ENCODE measurements at places on chromosomes 2 and 18.

GRCh38 chr2:69154106-69154505, 141.1 kb downstream of the ANTXR1 start:
- no peak for DNase-seq

GRCh38 chr18:45874491-45875184, 49.2 kb downstream of the SIGLEC15 start:
- DNase-seq, result peak; percentile 13

DNA sequence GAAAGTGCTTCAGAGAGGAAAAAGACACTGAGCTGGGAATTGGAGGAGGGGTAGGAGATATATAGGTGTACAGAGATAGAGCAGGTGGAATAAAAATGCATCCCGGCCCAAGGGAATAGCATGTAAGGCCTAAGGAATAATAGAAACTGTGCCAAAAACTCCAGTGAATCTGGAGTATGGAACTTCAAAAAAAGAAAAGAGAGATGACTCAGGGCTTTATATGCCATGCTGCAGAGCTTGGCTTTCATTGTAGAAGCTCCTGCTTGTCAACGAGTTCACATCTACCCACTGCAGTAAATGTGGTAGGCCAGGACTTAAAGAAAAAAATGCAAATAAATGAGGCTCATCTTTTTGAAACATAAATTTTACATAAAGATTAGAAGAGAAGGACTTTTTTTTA, 131.8 kb downstream of the MREG start:
- DNase-seq, result no peak

DNA sequence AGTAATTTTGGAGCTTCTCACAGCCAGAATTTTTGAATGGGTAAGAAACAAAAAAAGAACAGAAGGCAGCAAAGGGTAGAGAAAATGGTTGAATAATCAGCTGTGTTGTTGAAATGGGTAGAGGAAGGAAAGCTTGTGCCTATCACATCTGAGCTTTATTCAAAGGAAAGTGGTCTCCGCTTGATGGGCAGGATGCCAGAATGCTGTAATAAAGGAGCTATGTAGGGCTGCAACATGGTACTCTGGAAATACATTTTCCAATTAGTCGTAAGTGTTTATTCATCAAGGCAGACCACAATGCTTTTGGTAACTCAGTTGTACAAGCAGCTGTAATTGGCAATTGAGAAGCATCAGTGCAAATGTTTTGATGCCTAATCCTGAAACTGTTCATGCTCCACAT, 196.9 kb downstream of the ICOS start:
- DNase-seq, result no peak

DNA sequence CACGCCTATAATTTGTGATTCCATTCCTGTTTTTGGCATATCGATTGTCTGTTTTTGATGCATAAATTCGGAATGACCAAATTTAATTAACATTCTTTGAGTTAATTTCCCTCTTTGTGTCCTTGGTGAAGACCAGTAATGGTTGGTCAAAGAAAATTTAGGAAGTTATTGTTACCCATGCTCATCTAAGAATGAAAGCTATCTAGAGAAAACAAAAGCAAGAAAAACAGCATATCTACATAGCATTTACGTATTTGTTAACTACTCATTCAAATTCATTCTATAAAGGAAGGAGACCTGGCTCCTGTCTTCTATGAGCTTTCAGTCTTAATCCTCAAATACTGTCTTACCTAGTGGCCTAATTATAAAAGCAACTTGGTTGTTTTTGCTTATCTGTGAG, 59.2 kb upstream of the CHST9 start:
- DNase-seq, result no peak

DNA sequence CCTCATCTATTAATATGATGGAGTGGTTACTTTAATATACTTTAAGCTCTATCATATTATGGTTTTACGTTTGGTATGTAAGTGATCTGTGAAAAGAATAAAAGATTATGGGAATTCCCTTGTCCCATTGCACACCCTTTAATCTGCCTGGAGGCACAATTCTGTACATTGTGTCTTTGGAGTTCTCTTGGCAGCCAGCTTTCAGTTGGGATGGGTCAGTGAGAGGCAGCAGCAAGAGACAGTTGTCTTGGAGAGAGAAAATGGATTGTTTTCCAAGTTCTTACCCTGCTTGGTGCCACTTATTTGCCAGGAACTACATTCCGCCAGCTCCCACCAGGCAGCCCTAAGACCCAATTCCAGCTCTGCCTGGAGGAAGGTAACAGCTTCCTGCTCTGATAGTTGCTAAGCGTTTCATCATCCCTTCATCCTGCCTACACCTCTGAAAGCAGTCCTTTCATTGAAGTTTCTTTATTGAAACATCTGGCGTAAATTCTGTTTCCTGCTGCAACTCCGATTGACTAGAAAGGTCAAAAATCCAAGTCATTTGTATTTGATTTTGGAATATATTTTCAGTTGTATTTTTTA, 365.2 kb downstream of the AKAIN1 start:
- DNase-seq, result no peak

DNA sequence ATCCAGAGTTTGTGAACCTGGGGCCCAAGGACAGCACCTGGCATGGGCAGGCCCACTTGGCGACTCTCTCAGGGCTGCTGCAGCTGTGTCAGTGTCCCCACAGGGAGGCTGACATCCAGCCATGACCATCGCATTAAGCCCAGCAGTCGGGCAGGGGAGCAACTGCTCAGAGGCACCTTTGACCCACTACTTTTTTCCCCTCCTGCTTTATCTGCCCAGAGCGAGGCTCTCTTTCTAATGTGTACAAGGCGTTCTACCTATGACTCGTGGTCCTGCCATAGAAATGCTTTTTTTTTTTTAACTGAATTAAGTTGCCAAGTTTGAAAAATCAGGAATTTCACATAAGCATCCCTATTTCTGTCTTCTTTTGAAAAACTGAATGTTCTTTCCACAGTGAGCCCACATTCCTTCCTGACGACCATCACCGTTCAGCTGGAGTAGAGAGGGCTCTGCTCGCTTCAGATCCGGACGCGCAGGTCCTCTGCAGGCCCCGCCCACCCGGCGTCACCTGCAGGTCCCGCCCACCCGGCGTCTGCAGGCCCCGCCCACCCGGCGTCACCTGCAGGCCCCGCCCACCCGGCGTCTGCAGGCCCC, 403 bp upstream of the CLUL1 start:
- DNase-seq, result no peak

DNA sequence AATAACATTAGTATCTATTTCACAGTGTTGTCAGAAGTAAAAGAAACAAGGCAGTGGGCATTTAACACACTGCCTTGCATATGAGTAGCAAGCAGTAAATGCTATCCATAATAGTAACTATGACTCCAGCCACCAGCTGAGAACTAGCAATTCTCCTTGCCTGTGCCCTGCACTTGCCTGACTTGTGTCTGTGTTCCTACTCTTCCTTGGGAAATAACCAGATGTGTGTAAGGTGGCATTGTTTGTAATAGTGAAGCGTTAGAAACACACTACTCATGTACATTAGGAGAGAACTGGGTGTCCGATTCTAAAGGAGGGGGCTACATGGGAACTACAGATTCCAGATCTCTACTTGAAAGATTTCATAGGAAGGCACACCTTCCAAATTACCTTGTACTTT, 197.8 kb downstream of the STK39 start:
- DNase-seq, result no peak

DNA sequence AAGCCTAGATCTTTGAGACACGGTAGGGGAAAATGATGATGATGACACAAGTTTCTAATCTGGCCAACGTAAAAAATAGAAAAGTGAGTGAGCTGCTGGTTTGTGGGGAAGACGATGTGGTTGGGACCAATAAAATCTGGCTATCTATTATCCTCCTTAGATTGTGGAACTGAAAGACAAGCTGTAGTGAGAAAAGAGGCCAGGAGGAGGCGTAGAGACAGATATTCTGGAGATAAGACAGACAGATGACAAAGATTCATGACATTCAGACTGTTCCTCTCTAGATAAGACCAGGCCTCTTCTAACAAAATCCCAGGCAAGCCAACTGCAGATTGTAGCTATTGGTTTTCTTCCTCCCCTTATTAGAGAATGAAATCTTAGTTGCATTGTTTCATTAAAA, 376.3 kb upstream of the UBE2E3 start:
- DNase-seq, result no peak
